ENCODE measurements at places on chromosomes 12 and 14. TPM values are rescaled to one million over a fixed set of nuclear protein-coding genes. Genes with fewer than 3 reads are reported as not detected.

The KRT2 gene
- total RNA-seq, result not detected

The OR6C2 gene
- not detected for total RNA-seq

The FBLN5 gene
- 6.2 TPM for total RNA-seq

The SIX6 gene
- not detected for total RNA-seq

DNA sequence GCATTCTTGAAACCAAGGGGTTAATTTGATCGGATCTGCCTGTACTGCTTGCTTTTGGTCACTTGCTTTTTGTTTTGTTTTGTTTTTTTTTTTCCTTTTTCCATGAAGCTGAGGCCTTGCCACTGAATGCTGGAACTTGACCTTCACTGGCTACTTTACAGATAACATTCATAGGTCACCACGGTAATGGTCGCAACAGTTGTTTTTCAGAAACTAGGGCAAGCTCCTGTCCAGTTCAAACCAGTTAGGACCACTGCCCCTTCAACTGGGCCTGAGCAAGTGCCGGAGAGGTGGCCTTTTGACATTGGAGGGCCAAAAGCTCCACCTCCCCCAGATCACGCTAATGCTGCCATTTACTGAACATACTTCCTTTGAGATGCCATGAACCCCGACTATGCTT, 147.6 kb downstream of the FOXN3 start:
- no peak for DNase-seq

GRCh38 chr14:53144244-53144643, 8.9 kb downstream of the DDHD1 start:
- no peak for DNase-seq

DNA sequence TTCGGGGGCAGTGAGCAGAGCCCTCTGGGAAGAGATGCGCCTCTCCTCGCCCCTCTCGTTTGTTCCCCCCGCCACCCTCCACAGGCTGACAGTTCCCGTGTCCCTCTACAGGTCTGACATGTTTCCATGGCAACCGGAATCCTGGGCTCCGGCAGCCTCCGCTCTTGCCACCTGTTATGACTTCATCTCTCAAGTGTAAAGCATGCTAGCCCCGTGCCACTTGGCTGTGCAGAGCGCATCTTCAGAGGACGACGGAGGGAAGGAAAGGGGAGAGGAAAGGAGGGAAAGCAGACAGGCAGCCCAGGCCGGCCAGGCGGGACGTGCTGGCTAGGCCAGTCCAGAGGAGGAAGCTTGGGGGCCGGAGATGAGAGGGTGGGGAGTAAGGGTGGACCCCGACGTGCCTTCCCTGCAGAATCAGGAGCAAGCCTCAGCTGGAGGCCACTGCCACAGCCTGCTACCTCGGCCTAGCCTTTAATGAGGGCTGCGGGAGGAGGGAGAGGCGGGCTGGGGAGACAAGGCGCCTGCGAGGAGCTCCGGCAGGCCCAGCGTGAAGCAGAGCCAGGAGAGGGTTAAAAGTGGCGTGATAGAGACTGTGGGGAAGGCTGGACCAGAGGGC, 214.3 kb downstream of the DPF3 start:
- no peak for DNase-seq

- no peak for DNase-seq
Observed at GRCh38 chr12:77218278-77218677, 152.9 kb upstream of the E2F7 start.

- no peak for DNase-seq
Observed at GRCh38 chr14:48582938-48583337, 907.5 kb upstream of the MDGA2 start.

- no peak for DNase-seq
Observed at GRCh38 chr12:130481392-130481879, 143.7 kb downstream of the PIWIL1 start.

Measured in activated T-helper 2 cell treated with anti-CD3 and anti-CD28 coated beads, Interferon-gamma antibody, Interleukin-2, Interleukin-4, amounts not matched to agents 10 μg/mL and 5 μg/mL and 100 μg/mL, durations not matched to agents 14 hours and 24 hours and 36 hours (primary cell).